ENCODE measurements at places on chromosomes 7 and 10.

GRCh38 chr7:117085275-117085674 lies 132.0 kb downstream of the ST7 start:
- no peak for DNase-seq

DNA sequence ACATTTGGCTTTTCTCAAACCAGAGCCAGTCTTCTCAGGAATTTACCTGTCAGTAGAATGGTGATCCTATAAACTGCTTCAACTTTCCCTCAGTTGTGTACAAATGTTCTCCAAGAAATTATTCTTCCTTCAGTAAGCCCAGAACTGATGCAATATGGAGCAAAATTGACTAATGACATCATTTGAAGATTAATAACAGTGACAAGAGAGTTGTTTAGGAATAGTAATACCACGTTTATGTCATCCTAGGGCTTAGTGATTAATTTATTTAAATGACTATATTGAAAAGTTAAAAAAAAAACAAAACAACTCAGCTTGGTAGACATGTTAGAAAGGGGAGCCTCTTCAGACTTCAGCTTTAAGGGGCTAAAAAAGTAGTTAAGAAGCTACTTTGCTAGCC lies 933.2 kb downstream of the GATA3 start:
- no peak for DNase-seq

- no peak for DNase-seq
Measured at GRCh38 chr7:156585025-156585648, 55.4 kb upstream of the RNF32 start.

- no peak for DNase-seq
Measured at GRCh38 chr10:69091143-69091651, 3.3 kb downstream of the SRGN start.

DNA sequence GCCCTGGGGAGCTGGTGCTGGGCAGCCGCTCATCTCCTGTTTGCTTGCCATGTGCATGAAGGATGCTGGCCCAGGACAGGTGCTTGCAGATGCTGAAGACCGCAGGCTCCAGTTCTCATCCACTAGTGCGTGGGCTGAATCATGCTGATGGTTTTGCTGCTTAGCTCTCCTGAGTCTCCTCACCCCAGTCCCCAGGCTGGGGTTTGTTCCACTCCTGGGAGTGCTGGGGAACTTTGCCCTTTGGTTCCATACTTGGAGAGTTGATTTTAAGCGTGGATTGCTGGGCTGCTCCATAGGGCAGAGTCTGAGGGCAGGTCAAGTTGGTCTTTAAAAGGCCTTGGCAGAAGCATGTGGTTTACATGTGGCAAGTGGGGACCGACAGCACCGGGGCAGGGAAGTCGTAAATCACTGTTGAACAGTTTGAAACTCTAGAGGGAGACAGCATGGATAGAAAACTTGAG lies 9.1 kb downstream of the DYNC2I1 start:
- DNase-seq, result peak; percentile 64

DNA sequence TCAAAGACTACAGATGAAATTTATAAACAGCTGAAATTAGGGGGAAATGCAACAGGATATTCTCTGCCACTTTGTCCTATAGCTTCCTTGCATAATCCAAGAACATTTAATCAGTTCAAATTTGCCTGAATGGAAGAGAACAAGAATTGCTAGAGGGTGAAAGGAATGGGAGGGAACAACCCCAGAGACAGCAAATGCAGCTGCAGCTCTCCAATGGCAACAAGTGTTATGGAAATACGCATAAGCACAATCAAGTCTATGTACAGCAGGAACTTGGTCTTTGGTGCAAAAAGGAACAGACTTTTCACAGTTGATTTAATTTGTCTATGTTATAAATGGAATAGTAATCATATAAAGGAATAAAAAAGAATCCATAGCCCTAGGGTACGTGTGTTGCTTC lies 269.0 kb upstream of the ETV1 start:
- DNase-seq, result no peak

- no peak for DNase-seq
Measured at GRCh38 chr10:119078422-119079179, 2.0 kb downstream of the EIF3A start.

- no peak for DNase-seq
Measured at GRCh38 chr10:36345807-36346206, 703.7 kb upstream of the FZD8 start.

- no peak for DNase-seq
Measured at GRCh38 chr10:43945094-43945730, 296.5 kb upstream of the ZNF32 start.

DNA sequence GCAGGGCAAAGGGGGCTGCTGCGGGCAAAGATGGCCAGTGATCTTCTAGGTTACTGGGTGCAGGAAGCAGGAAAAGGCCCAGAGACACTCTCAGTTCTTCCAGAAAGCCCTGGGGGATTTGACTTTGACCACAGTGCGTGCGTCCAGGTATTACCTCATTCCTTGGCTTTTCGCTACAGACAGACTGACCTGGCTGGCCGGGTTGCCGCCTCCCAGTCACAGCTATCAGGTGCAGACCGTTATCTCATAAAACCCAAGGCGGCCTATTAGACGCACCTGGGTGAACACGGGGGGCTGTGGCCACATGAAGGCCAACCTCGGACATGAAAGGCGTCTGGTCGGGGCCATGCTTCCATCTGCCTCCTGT lies 80.3 kb downstream of the FOXL3 start:
- DNase-seq, result no peak

All from GM20000 (cell line).